ENCODE measurements at places on chromosomes 3 and 15.

DNA sequence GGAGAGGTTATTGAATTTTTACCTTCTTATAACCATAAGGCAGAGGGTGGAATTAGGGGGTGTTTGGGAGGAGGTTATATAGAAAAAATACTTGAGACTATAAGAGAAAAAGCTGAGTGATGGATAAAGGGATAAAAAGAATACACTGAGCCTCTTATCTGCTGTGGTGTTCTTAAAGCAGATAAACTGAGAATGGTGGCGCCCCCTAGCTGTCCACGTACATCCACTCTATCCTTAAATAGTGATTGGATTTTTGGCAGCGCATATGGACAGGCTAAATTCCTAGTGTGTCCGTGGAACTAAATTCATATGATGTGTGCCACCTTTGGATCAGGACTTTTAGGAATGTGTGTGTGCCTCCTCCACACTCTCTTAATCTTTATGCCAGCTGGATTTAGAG, 121.1 kb downstream of the OXSM start:
- no peak for DNase-seq

- DNase-seq: no peak
Measured at GRCh38 chr3:69879051-69879450, 120.5 kb upstream of the SAMMSON start.

- DNase-seq: no peak
Measured at GRCh38 chr15:79209690-79210089, 72.8 kb upstream of the ANKRD34C start.

DNA sequence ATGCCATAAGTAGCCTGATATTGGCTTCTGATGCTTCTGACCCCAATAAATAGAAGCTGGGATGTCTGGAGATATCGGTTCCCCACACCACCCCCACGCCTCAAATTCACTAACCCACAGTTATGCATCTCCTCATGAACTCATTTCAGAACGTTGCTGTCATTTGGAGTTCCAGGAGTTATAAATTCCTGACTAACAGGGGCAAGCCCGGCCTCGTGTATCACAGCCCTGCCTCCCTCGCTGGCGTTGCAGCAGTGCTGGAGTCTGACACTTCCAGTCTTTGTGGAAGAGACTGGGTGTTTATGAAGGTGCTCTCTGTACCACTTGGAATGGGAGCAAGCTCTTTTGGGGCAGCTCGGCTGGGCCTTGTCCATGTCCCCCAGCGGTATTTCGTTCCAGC, 101.0 kb downstream of the ANP32A start:
- DNase-seq: no peak

GRCh38 chr15:87207990-87208580, 1048.5 kb downstream of the NTRK3 start:
- DNase-seq: no peak

- DNase-seq: no peak
Measured at GRCh38 chr3:58151637-58152036, 59.1 kb downstream of the DNASE1L3 start.

DNA sequence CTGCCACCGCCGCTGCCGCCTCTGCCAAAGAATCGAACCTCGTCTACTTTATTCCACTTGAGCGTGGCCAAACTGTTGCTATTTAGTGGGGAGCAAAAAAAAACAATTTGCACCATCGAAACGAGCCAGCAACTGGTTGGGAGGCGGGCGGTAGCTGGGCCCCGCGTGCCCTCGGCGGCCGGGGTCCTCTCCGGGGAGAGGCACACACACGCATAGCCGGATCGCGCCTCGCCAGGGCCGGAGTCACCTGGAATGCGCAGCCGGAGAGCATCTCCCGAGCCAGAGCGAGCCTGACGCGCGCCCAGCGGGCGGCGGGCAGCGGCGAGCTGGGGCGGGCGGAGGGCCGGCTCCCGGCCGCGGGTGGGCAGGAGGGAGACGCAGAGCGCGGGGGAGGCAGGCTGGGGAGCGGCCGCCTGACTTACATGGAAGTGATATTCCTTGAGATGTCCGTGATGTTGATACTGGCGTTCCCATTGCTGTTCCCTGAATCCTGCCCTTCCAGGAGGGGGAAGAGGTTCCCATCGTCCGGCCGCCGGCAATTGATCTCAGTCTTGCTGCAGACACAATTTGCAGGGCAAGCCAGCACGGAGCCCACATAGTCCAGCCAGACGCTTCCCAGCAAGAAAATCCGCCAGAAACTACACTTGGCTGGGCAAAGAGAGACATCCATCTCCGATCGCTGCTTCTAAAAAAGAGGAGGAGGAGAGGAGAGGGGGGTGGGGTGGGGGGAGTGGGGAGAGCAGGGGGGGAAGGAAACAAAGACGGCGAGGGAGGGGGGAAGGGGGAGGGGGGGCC, 858 bp downstream of the NTRK3 start:
- no peak for DNase-seq

- no peak for DNase-seq
Measured at GRCh38 chr3:73385568-73385967, 239.2 kb downstream of the PDZRN3 start.

DNA sequence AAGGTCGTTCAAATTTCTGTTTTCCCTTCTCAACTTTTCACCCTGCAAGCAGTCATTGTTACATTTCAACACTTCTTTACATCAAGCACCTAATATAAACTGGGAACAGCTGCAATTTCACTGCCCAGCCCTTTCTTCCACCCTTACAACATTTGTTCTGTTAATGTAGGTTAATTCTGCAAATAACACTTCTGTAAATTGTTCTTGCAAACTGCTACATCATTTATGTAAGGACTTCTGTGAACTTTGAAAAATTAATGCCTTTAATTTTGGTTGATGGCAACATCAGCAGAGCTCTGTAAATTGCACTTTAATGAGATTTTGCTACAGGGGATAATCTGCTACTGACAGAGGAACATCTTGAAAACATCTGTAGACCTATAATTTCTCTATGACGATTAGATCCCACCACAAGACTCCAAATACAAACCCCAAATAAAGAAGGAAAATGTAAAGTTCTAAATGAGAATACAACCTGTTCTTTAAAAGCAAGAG, 93.5 kb downstream of the ZIC4 start:
- no peak for DNase-seq

- no peak for DNase-seq
Measured at GRCh38 chr3:5232570-5232969, 45.1 kb downstream of the EDEM1 start.

- DNase-seq: no peak
Measured at GRCh38 chr3:128416578-128417211, 50.0 kb downstream of the DNAJB8 start.

DNA sequence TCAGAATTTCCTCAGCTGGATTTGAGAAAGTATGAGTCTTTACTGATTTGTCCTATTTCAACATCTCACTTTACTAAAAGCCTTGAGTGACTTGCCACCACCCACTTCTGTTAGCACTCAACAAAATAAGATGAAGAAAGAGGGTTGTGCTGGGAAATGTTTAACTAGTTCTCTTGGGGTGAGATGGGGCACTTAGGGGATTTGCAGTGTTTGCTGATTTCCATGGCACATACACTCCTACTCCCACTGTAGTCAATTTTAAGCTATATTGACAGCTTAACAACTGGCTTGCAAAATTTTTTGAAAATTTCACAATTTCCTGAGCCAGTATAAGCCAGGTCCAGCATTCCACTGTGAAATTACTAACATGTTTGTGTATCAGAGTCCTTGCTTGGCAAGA, 463.1 kb upstream of the ARHGEF26 start:
- DNase-seq: no peak

GRCh38 chr3:71857956-71858355, 73.0 kb upstream of the PROK2 start:
- no peak for DNase-seq

- no peak for DNase-seq
Measured at GRCh38 chr3:168425936-168426595, 330.3 kb upstream of the GOLIM4 start.

DNA sequence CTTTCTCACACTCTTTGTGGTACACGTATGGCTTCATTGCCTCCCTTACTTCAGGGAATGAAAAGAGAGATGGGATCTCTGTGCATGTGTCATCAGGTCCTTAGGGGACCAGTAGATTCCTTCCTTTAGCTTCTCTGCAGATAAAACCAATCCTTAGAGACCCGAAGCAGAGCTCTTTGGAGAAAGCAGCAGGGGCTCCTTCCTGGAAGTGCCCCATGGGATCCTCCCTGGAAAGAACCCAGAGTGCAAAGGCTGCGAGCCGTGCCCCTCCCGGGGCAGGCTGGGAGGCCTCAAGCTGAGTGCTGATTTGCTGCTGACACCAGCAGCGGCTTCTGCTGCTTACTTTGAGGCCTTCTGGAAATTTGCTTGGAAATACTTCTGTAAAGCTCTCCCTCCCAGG, 328.6 kb upstream of the RGMA start:
- no peak for DNase-seq

DNA sequence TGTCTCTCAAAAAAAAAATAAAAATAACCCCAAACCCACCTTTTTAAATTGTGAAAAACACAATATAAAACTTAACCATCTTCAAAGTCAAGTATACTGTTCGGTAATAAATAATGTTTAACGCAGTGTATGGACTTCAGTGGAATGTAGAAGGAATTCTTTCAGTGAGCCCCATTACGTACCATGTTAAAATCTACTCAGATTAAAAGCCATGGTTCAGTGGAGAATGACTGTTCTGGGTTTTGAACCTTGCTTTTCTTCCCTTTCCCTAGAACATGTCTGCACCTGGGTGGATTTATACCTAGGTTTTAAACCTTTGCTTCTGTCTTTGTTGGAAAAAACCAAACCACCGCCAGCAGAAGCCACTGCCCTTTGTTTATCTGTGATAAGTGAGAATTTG, 27.5 kb downstream of the DAG1 start:
- DNase-seq: no peak

DNA sequence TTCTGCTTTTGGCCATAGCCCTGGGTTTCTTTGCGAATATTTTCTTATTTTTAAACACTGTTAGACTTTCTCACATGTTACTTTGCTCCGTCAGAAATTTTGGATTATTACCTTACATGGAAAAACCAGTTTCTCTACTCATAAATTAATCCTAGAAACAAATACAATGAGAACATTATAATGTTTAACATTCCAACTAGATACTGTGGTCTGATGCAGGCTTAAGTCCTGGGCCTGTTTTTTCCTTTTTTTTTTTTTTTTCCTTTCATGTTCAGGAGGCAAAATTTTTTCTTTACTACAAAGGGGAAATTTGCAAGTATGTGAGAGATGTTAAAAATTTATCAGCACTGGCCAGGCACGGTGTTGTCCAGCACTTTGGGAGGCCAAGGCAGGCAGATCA, 28.9 kb downstream of the POPDC2 start:
- no peak for DNase-seq

DNA sequence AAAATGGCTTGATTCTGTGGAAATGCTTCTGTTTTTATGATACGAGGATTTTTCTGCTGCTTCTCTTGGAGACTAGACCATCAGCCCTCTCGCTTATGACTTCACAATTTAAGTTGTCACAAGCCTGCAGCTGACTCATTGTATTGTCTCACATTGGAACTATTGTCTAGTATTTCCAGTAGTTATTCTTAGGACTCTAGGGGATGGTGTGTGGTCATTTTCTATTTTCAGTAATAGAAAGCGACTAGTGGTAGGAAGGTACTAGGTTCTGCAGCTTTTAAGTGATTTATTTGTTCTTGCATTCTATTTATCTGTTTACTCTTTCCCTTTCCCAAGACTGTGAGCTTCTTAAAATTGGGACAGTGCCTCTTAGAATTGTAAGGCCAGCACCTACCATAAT, 66.3 kb upstream of the CRTC3 start:
- no peak for DNase-seq

DNA sequence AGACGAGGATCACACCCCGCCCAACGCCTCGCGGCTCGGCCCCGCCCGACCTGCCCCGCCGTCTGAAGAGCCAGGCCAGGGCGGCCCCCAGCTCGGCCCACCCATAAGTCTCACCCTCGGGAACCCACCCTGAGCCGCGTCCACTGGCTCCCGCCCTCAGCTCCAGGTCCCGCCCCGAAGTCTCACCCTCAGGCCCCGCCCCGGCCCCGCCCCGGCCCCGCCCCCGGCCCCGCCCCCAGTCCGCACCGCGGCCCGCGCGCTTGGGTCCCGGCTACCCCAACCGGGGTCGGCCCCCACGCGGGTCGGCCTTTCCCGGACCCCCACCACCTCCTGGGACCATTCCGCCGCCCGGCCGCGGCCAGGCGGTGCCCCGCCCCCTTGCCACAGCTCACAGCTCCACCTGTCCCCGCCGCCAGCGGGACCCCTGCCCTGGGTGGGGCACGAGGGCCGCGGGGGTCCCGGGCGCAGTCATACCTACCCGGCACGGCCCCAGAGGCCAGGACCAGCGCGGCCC, 489 bp downstream of the CSPG5 start:
- peak; percentile 48 for DNase-seq

DNA sequence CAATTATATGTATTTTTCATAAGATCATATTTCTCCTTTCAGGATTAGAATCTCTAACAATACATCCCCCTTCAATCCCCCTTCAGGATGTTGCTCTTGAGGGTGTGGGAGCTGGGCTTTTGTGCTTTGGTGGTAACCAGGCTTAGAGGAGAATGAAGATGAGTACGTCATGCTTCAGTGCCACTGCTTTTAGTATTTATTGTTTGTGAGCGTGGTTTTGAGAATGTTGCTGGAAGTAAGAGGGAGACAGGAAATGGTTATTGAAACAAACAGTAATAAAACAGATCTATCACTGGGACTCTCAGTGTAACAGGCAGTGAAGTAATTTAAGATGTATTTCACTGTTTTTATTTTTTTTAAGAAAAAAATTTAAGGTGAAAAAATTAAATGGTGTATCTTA, 35.3 kb downstream of the GBE1 start:
- DNase-seq: no peak

DNA sequence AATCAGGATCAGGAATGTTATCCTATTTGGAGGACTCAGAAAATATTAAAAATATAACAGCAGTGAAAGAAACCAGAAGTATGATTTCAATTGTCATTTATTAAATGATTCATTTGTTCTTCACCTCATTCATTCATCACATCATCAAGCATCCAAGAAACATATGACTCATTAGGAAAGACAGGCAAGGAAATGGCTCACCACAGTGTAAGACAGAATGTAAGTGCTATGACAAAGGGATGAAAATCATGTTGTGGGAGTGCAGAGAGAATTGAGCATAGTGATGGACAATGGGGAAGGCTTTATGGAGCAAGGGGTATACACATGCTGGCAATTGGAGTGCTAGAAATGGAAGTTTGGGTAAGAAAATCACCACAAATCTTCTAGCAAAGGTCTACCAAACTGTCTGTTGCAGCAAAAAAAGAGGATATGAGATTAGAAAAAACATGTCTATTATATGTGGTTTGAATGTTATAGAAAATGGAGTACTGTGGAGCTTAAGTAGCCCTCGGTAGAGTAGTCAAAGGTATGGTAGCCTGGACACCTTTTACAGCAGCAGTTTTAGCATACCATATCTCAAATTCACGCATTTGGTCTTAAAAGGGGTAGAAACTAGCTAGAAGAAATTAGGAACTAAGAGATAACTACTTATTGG, 111.1 kb upstream of the GPR149 start:
- DNase-seq: no peak
